Peyer's patch (tissue), 4 donors: ENCODE measurements at places on chromosomes 12 and 14. TPM values are rescaled to one million over a fixed set of nuclear protein-coding genes. Genes with fewer than 3 reads are reported as not detected.

GRCh38 chr12:69430942-69431590, 39.1 kb upstream of the FRS2 start:
- DNase-seq = no peak

GRCh38 chr14:96497087-96497486, 5.1 kb upstream of the PAPOLA start:
- no peak for DNase-seq

GRCh38 chr14:81209167-81209836, 11.5 kb downstream of the GTF2A1 start:
- DNase-seq = no peak

- DNase-seq = no peak
Observed at GRCh38 chr12:100993916-100994450, 199.4 kb downstream of the ANO4 start.

DNA sequence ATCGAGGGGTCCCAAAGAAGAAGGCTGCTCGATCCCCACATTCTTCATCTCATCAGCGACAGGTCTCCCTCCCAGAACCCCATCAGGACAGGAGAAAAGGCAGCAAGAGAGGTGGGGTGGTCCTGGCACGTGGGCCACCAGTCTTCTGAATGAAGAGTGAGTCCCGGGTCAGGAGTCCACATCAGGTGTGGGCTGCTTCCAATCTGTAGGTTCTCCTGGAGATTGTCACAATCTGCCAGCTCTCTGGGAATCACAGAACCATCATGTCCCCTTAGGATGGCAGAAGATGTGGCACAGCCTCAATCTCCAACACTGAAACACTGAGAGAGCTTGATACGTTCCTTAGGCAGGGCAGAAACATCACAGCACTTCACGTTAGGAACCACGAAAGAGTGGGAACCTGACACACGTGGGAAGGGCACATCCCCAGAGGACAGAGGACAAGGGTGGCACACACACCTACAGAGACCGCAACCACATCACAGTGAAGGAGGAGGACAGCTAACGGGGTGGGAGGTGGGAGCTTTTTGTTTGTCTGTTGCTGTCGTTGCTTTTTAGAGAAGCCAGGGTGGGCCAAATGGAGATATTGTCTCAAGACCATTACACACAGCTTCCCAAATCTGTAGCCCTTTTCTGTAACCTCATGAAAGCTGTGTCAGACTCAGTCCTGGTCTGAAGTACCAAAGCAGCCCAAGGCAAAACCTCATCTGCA, 284.5 kb downstream of the DPF3 start:
- DNase-seq = no peak

DNA sequence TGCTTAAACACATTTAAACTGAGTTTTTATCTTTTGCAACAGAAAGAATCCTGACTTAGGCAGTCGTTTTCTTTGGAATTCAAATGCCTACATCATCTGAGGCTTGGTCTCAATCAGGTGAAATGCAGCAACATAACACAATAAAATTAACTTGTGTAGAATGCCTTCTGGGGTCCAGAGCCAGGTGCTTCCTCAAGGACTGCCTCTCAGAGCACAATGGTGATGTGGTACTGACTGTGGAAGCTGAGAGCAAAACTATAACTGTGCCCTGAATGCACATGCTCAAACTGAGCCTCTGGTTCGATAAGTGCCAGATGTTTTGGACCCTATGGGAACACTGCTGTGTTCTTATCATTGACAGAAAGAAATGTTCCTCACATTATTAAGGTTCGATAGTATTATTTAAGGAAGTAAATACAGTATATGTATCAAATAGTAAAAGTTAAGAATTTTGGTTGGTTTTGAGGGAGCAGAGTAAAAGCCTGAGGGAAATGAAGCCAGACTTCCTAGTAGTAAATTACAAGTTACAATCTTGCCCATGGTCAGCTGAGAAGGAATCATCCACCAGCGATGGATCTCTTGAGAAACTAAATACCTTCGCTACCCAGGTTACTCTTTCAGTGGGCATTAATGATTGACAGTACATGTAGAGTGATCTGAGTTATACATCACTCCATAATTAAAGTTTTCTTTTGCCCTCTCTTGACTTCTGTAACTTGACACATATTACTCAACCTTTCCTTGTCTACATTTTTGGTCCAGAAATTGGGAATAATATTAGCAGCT, 122.9 kb upstream of the ATP2B1 start:
- DNase-seq = no peak

GRCh38 chr14:35231207-35231760, 60.9 kb upstream of the PSMA6 start:
- no peak for DNase-seq

DNA sequence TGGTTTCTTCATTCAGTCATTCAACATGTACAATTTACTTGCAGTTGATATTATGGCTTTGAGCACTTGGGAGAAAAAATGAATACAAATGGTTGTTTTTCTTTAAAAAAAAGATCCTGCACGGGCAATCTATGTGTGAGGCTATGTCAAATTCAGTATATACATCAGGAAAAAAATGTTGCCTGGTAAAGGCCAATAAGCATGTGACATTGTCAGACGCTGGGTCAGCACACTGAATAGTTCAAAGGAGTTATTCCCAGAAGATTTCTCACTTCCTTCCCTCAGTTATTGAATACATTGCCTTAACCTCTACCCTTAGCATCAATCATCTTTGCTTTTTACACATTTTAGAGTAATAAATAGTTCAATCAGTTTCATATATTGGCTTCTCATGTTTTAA, 319.2 kb downstream of the NUAK1 start:
- DNase-seq = no peak

- no peak for DNase-seq
Observed at GRCh38 chr12:64544371-64545080, 65.8 kb upstream of the RASSF3 start.

DNA sequence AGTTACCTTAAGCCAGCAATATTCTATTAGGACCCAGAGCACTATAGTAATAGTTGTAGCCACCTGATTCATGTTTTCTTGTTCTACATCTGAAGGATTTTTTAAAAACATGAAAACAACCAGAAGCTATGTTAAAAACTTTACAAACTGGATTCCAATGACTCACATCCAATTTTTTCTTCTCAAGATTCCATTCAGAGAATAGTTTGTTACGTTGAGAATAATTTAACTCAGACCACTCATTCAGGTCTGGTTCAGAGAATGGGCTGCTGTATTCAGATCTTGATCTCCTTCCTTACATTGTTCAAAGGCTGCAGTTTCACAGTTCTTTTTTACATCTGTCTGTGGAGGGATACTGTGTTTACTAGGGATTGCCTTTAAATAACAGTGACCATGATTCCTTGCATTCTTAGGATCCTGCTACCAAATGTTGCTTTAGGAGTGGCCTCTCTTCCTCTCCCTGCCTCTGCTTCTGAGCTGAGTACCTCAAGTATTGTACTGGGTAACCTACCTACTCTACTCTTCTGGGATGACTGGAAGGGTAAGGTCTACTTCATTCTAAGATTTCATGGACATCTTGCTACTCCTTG, 448.0 kb upstream of the FBXO33 start:
- DNase-seq = no peak

GRCh38 chr12:85155791-85156190, 119.6 kb downstream of the LRRIQ1 start:
- DNase-seq = no peak

GRCh38 chr12:101695706-101696105, 1.7 kb upstream of the CHPT1 start:
- DNase-seq = no peak

- no peak for DNase-seq
Observed at GRCh38 chr12:118979763-118980406, 1.5 kb upstream of the SRRM4 start.

GRCh38 chr14:104134061-104134965, 4.1 kb upstream of the KIF26A start:
- DNase-seq = no peak

DNA sequence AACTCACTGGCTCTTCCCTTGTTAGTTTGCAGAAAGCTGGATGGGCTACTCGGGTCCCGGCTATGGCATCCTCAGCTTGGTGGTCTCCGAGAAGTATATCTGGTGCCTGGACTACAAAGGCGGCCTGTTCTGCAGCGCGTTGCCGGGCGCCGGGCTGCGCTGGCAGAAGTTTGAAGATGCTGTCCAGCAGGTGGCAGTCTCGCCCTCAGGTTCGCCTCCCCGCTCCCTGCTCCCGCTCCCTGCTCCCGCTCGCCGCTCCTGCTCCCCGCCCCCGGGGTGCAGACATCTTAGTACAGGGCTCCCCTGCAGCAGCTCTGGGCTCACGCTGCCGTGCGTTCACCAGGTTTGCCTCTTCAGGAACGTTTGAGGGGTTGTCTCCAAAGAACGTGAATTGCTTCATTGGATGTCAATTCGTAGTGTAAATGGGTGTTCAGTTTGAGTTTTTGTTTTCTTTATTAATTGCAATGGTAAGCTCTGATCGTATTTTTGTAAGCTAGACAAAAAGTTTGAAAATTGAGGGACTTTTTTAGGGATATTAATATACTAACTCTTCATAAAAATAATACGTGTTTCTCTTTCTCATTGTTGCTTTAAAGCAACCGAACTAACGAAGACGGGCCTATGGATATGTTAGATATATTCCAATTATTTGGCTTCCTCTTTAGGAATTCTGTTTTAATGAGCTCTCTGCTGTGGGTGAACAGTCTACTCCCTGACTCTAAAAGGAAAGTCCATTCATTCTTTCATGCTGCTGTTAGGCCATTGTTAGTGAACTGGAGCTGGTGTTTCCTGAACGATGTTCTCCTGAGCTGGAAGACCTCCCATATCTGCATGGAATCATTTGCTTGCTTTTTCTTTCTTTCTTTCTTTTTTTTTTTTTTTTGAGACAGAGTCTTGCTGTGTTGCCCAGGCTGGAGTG, 71.3 kb downstream of the ANKRD9 start:
- peak; percentile 93 for DNase-seq

GRCh38 chr12:56374726-56375597, 12.3 kb upstream of the APOF start:
- no peak for DNase-seq

DNA sequence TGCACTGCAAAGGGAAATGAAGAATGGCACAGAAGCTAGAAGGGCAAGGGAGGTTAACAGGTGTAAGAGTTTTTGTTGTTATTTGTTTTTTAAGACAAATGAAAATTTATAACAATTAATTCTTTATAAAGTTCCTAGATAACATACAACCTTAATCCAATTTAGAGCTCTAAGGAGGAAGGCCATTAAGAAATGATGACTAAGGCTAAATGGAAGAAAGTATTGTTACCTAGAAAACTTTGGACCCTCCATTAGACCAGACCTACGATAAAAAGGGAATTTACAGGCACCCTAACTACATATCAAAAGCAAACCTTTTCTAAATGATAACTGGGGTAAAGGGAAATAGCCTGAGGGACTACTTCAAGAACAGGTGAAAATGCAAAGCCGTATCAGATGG, 130.8 kb downstream of the PRKD1 start:
- no peak for DNase-seq

DNA sequence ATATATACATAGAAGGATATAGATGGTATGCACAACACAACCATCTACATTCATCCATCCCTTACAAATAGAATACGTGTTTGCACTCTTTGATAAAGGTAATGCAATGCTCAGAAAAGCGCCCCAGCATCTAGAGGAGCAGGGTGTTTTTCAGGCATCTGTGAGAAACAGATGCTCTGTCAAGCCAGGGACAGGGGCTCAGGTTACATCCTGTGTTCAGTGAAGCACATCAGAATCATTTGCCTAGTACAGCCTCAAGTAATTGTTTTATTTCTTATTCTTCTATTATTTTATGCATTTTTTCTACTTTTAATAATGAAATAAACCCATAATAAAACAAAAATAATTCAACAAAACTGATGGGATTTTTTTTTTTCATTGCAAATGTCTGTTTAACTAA, 50.5 kb upstream of the HIF1A start:
- no peak for DNase-seq

- no peak for DNase-seq
Observed at GRCh38 chr12:59432057-59432456, 163.8 kb upstream of the SLC16A7 start.

DNA sequence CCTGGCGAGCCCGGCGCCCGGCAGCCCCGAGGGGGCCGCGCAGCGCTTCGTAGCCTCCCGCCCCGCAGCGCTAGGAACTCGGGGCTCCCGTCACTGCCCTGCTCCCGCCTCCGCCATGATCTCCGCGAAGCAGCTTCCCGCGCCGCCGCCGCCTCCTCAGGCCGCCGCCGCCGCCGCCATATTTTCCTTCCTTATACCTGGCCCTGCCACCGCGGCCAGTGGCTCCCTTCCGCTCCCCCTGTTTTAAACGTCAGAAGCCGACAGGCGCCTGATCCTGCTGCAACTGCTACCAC, 286 bp downstream of the PPP4R3A start:
- DNase-seq = no peak

- DNase-seq = no peak
Observed at GRCh38 chr12:20410734-20411133, 42.4 kb downstream of the PDE3A start.

DNA sequence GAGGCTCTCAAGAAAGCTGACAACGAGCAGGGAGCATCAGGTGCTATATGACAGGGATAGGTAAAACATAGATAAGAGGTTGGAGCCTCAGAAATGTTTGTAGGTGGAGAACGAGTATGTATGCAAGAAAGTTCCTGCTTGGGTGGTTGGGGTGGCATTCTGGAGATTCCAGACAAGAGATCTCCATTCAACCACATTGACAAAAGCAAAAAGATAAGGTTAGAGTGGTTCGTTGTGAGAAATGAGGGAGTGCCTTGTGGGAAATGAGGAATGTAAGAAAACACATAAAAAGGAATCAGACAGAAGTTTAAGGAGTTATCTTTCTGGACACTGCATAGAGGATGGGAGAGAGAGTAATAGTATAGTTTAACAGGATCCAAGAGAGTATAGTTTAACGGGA, 290.3 kb downstream of the DPF3 start:
- DNase-seq = no peak

- no peak for DNase-seq
Observed at GRCh38 chr12:84413656-84414055, 498.9 kb downstream of the SLC6A15 start.

- DNase-seq = no peak
Observed at GRCh38 chr14:68234101-68234905, 414.7 kb downstream of the RAD51B start.

DNA sequence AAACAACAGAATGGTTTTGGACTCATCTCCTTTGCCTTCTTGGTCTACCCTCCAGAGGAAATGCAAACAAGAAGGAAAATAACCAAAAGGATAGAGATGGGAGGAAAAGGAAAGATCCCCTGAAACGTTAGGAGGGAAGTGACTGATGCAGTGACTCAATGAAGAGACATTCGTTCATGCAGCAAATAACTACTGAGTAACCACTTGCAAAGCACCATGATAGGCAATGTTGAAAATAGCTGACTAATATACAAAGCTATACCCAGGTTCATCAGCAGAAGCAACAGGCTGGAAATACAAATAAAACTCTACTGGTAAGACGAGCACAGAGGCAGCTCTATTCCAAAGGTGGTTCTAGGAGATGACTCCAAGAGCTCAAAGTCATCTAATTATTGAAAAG, 41.8 kb downstream of the R3HDM2 start:
- DNase-seq = no peak

GRCh38 chr12:92046557-92047392, 98.9 kb downstream of the BTG1 start:
- no peak for DNase-seq

- DNase-seq = no peak
Observed at GRCh38 chr12:109310247-109311125, 1.4 kb upstream of the FOXN4 start.

The SAMD15 gene
- not detected for total RNA-seq

The IGFBP6 gene
- total RNA-seq = 191 TPM

The ERP27 gene
- total RNA-seq = 0.94 TPM

The GPR132 gene
- 5.1 TPM for total RNA-seq

The PTMS gene
- total RNA-seq = 44.2 TPM

The DLGAP5 gene
- total RNA-seq = 2.1 TPM

The SCFD1 gene
- 77.3 TPM for total RNA-seq

The GLIPR1L1 gene
- not detected for total RNA-seq

The SLC17A8 gene
- 61.9 TPM for total RNA-seq

The SERPINA1 gene
- total RNA-seq = 102 TPM
